ENCODE measurements at places on chromosomes 4 and X.

DNA sequence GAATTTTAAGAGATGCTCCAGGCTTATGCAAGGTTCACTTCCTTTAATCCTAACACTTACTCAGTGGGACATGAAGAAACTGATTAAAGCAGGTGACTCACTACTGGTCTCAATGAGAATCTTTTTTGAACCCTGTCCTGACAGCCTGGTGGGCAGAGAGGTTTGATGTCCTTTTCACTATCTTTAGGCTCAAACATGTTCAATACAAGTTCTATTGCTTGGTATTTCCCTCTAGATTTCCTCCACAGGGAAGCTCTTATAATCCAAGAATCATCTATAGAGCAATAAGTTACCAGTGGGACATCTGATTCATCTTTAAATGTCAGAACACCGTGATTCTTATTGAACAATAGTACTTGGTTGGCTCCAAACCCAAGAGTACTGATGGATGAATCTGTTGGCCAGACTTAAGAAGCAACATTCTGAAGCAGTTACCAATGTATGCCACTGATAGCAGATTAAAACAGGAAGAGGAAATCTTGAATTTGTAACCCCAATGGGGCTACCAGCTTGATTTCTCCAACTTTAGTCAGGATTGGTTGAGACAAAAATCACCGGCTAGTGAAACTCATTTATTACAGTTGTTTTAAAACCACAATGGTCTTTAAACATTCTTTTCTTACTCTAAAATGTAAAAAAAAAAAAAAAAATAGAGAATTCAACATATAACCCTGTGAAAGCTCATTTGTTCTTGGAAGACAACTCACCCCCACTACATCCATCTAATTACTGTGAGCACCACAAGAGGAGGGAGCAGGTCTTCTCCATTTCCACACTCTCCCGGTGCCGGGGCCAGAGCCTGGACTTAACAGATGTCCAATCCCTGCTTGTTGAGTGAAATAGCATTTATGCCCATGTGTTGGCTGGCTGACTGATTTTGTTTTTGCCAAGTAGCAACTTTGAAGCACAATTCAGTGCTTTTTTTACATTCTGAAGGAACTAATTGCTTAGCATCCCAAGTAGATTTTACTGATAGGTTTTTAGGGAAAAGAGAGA is 43.3 kb downstream of the FGFBP1 start:
- no peak for DNase-seq

- no peak for DNase-seq
These were observed 42.4 kb downstream of the CLCN4 start for GRCh38 chrX:10199212-10199611.

GRCh38 chrX:139559383-139560042 is 29.0 kb downstream of the F9 start:
- peak; percentile 18 for DNase-seq

DNA sequence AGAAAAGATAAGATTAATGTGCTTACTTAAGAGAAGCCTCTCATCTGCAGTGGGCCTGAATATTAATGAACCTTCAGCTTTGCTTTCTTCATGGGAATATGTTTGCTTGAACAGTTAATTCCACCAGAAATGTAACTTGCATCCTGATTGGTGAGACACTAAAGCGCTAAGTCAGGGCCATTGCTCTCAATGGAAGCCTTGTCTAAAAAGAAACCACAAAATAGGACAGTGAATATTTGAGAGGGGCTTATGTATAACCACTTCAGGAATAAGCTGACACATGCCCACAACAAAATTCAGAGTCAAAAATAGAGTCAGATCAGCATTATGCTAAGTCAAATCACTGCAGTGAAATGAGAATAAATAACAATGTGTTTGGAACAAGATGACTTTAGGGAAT is 1125.8 kb downstream of the STIM2 start:
- no peak for DNase-seq

- DNase-seq = no peak
These were observed 40.4 kb downstream of the RNF212 start for GRCh38 chr4:1072830-1073446.

DNA sequence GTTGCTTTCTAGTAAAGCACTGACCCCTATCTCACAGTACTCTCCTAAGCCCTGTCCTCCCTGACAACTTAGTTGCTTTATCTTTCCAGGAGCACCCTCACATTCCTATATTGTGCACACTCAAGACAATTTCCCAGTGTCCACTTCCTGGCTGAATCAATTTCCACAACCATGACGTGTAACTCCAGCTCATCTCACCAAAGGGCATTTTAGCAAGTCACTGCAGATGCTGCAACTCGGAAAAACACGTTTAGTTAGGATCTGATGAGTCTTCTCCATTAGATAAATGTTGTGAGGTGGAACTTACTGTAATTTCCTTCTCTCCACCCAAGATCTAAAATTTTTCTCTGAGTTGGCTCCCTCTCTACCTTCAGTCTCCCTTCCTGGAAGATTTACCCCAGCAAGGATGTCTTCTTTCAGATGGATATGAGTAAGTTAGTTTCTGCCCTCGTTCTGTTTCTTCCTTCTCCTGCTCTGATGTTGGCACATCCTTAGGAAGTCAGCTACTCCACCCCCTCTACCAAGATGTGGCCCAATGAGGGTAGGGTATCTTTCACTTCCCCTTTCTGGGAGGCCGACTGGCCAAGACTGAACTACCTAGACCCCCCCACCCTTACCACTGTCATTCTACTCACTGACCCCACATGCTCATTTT is 28.8 kb upstream of the IL13RA1 start:
- DNase-seq = no peak

Measured in SW 1271 (cell line).